ENCODE measurements at places on chromosomes 7 and 10.

DNA sequence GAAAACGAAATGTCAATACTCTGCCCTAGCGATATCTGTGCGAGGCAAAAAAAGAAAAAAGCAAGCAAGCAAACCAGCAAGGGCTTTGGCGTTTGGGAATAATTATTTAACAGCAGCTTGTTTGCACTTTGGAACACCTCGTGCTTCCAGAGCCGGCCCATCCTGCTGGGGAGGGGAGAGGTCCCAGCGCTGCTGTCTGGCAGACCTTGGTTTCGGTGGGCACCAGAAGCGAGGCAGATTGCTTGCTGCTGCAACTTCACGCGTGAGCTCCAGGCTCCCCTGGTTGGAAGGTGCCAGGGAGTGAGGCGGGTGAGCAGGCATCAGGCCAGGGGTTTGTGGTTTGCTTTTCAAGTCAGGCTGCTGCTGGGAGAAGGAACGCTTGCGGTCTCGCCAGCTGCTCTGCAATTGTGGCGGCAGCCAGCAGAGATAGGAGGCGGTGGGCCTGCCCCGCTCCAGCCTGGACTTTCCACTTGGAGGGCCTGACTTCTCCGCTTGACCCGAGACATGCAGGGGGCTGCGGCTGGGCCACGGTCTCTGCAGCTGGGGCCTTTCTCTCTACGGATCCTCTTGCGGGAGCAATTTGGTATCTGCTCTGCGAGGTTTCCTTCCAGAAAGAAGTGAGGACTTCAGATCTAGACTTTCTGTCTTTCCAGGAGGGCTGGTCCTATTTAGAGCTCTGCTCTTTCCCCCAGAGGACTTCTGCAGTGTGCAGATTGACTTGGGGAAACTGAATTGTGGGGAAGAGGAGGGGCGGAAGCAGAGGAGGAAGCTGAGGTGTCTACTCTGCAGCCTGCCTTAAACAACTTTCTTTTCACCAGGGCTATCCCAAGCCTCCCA lies 131.4 kb downstream of the PRPF18 start:
- DNase-seq = no peak

GRCh38 chr10:58104351-58104751 lies 163.3 kb downstream of the IPMK start:
- no peak for DNase-seq

GRCh38 chr7:112596981-112597380 lies 116.2 kb downstream of the LSMEM1 start:
- DNase-seq = no peak

DNA sequence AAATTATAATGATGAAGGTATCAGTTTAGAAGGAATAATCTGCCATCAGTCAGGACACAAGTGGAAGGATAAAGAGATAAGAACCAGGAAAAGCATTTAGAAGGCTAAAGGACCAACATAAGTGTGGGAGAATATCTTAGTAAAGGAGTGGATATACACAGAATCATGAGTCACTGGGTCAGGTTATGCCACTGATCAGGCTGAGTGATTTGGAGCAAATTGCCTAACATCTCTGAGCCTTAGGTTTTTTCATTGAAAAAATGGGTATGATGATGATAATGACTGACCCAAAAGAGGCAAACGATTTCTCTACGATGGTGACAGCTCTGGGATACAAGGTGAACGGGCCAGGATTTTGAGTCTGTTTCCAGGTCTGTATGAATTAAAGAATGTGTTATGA lies 2.8 kb upstream of the CUL1 start:
- DNase-seq = no peak

DNA sequence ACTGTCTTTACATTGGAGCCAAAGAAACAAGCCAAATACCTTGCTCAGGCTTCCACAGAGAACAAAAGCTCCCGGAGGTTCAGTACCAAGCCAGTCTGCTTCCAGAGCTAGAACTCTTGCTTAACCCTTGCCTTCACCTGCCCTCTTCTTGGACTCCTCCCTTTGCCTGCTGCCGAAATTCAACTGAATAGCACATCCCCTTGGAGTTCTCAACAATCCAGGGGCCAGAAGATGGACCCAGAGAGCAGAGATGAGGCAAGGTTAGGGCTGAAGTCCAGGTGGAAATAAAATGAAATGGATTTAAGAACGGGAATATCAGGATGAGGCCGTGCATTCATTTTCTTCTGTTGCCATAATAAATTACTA lies 876 bp upstream of the PIK3AP1 start:
- no peak for DNase-seq

GRCh38 chr7:41698726-41699125 lies 4.2 kb downstream of the INHBA start:
- no peak for DNase-seq

GRCh38 chr7:153036396-153037063 lies 277.0 kb downstream of the ACTR3B start:
- DNase-seq = no peak

DNA sequence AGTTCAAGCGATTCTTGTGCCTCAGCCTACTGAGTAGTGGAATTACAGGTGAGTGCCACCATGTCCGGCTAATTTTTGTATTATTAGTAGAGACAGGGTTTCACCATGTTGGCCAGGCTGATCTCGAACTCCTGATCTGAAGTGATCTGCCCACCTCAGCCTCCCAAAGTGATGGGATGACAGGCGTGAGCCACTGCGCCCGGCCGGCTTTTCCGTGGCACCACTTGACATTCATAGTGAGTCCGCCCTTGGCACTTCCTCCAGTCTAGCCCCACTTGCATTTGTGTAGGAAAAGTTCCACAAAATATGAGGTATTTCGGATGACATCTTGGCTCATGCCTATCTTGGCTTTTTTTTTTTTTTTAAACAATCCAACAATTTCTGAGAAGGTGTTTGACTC lies 128.1 kb upstream of the ACBD5 start:
- no peak for DNase-seq

- no peak for DNase-seq
Measured at GRCh38 chr10:113423981-113424721, 128.7 kb upstream of the HABP2 start.

GRCh38 chr10:129764011-129764900 lies 199.8 kb downstream of the EBF3 start:
- no peak for DNase-seq

GRCh38 chr10:78778444-78779338 lies 290.1 kb upstream of the ZMIZ1 start:
- no peak for DNase-seq

DNA sequence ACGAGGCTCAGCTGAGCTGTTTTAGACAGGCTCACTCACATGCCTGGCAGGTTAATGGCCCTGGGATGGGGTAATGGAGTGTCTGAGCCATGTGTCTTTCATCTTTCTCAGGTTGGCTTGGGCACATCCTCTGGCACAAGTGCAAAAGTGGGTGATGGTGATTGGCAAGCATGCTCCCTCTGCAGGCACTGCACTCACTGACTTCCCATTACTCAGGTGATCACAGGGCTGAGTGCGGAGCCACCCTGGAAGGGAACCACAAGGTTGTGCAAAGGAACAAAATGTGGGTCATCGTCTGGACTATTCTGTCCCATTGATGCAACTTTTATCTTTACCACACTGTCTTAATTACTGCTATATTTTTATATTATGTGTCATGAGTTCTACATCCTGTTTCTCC lies 244.1 kb upstream of the AKR1E2 start:
- DNase-seq = no peak
